ENCODE measurements at places on chromosomes 2 and 18. TPM values are rescaled to one million over a fixed set of nuclear protein-coding genes. Genes with fewer than 3 reads are reported as not detected.

ANKRD29 gene
- total RNA-seq, result 17.6 TPM

SP5 gene
- not detected for total RNA-seq

RBFA gene
- total RNA-seq, result 30.3 TPM

LHCGR gene
- total RNA-seq, result not detected

UGT1A3 gene
- total RNA-seq, result not detected

IL1F10 gene
- not detected for total RNA-seq

CAVIN2 gene
- total RNA-seq, result 52.2 TPM

SP140 gene
- not detected for total RNA-seq

Measured in A549 treated with dexamethasone at 1 μM for 4 hours (cell line).